ENCODE measurements at places on chromosomes 3 and 15.

DNA sequence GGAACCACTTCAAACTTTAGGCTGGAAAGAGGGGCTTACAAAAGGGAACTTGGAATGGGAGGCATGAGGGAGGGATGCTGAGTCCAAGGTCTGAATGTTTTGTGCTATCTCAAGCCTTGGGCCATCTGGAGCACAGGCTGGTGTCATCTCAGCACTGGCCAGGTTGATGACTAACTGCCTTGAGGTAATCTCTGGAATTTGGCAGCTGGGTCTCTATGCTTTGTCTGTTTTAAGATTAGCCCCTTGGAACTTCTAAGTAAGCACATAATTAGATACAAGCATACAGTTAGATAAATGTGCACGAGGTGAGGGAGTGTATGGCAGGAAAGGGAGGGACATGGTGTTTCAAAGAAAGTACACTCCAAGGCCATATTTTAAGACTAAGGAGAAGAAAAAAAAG lies 252.4 kb upstream of the CCDC54 start:
- DNase-seq, result no peak

DNA sequence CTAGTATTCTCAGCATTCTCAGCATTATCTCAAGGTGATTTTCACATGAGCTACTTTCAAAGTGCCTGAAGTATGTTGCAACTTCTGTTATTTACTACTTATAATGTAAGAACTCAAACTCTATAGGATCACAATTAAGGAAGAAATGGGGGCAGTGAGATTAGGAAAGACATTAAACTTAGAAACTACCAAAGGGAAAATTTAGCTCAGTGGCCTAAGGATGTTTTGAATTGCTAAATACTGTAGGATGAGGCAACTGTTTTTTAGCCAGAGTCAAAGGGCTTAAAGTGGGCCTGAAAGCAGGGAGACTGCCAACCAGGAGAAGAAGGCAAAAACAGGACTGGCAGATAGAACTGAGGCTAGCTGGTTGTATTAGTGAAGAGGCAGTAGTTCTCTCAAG lies 55.5 kb upstream of the MBNL1 start:
- no peak for DNase-seq

GRCh38 chr15:85711580-85712192 lies 83.0 kb downstream of the KLHL25 start:
- no peak for DNase-seq

DNA sequence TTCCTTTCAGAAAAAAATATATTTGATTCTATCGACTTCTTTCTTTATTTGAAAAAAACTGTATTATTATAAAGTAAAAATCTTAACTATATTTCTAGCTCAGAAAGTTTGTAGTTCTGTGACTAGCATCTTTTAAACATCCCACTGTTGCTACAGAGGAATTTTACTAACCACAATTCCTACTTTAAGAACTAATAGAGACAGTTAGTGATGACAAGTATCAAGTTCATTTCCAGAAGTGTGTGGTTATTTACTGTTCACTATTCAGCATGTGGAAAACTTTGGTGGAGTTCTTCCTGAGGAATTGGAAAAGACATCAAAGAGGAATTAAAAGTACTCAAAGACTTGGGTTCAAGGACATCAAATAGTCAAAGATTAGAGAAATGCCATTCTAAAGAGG lies 524.1 kb upstream of the CBLB start:
- DNase-seq, result no peak

GRCh38 chr3:97823046-97824004 lies 1.5 kb downstream of the CRYBG3 start:
- DNase-seq, result peak; percentile 44

DNA sequence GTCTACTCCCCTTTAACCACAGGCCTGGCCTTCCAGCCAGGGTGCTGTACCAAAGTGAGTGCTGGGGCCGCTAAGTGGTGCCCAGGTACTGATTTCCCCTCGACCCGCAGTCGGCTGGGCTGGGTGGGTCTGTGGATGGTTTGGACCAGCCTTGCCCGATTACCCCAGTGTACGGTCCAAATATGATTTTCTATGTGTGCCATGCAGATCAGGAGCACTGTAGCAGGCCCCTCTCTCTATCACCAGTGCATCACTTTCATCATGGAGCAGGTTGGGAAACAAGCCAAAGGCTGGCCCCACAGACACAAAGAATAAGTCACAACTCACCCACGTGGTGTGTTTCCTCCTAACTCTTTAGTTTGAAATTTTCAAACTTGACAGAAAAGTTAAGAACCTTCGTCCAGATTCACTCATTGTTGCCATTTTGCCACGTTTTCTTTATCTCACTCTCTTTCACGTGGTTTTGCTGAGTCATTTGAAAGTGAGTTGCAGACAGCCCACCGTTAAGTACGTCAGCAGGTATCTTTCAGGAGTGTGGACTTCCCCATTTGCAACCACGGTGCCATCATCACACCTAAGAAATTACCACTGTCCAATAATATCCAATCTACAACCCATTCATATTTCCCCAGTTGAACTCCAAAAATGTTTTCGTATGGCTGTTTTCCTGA lies 37.0 kb downstream of the ZNF710 start:
- peak; percentile 12 for DNase-seq

DNA sequence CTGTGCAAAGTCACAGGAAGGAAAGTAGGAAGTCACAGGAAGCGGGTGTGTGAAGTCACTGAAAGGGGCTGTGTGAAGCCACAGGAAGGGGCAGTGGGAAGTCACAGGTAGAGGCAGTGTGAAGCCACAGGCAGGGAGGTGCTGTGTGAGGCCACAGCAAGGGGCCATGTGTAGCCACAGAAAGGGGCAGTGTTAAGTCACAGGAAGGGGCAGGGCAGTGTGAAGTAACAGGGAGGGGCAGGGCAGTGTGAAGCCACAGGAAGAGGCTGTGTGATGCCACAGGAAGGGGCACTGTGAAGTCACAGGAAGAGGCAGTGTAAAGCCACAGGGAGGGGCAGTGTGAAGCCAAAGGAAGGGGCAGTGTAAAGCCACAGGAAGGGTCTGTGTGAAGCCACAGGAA lies 36.5 kb downstream of the GASK1A start:
- DNase-seq, result no peak

DNA sequence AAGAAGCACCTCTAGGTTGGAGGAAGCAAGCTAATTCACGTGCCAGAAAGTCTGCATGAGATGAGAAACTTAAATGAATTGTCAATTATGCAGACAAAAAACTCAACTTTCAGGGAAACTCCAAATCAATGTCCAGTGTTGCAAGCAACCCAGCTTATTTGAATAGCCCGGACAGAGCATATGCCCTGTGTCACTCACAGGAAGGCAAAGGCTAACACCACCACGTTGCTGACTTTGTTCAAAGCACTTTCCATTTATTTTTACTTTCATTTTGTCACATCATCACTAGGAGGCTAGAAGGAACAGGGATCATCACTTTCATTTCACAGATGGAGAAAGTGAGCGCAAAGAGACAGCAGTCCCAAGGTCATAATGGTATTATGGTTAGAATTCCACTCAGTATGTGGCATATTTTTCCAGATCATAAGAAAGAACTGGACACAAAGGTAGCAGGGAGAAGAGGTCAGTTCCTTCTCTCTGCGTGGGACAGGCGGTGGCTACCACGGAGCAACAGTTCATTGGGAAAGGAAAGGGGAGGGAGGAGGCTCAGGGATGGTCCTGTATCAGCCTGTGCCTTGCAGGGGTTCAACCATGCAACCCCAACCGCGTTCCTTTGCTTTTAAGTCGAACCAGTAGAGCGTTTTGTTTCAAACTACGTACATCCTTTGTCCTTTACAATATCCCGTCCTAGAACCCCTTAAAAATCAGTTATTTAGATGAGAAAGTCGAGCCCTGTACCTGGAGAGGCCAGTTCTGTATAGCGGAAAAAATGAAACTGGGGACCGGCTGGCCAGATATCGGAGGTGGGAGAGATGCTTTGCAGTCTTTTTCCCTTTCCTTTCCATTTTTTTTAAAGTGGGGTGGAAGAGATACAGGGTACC lies 1.1 kb downstream of the HEG1 start:
- DNase-seq, result no peak

- no peak for DNase-seq
Measured at GRCh38 chr3:57911593-57911992, 96.6 kb upstream of the FLNB start.

GRCh38 chr3:4140921-4141320 lies 162.2 kb upstream of the SETMAR start:
- no peak for DNase-seq

DNA sequence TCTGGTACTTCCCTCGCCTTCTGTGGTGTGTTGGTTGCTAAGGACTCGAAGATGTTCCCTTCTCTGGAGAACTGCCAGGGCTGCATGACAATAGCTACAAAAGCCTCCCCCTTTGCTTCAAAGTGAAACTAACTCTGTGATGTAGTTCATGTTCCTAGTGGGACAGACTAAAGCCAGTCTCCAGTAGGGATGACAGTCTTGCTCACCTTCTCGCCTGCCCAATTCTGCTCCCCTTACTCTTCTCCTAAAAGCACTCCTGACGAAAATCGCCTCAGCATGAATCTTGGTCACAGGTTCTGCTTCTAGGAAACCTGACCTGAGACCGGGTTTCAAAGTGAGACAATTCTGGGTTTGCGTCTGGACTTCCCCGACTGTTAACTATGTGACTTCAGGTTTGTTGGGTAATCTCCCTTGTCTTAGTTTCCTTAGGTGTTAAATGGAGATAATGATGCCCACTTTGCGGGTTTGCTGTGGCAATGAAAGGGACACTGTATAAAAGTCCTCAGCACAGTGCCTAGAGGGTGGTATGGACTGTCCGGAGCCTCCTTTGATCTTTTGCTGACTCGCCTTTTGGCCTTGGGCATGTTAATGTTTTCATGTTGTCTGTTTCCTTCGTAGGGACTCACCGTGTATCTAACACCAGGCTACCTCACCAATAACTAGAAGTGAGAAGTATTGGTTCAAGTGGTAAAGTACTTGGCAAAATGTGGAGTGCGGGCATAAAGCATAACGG lies 24.9 kb upstream of the THRB start:
- peak; percentile 42 for DNase-seq

DNA sequence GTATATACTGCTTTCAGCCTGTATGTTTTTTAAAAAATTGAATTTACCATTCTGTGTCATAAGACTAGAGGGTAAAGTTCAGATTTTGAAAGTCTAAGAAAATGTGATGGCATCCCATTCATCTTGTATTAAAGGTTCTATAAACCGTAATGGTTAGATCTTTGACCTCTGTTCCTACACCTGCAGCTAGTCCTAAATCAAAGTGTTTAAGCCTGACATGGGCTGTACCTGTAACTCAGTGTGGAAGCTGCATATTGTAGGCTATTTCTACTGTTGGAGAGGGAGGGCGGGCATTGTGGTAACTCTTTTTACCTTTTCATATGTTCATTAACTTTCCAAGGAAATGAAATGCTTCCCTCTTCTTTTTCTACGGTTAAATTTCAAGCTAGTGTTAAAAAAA lies 53.9 kb downstream of the ARHGEF26 start:
- DNase-seq, result peak; percentile 46

DNA sequence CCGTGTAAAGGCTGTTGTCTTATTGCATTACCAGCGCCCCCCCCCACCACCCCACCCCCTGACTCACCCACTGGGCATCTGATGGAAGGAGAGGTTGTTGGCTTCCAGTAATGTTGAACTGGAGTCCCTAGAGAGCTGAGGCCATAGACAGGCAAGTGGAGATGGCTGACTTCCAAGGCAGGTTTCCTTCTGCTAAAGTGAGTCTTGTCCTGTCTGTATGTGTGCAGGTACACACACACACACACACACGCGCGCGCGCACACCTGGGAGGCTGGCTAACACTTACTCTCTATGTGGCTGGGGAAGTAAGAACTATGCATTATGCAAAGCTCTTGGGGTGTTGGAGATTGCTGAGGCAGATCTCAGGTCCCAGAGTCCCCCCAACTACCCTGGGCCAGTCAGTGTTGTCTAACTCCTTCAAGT lies 1.6 kb upstream of the KY start:
- DNase-seq, result peak; percentile 41

GRCh38 chr3:151402349-151402748 lies 17.8 kb upstream of the P2RY12 start:
- peak; percentile 76 for DNase-seq

DNA sequence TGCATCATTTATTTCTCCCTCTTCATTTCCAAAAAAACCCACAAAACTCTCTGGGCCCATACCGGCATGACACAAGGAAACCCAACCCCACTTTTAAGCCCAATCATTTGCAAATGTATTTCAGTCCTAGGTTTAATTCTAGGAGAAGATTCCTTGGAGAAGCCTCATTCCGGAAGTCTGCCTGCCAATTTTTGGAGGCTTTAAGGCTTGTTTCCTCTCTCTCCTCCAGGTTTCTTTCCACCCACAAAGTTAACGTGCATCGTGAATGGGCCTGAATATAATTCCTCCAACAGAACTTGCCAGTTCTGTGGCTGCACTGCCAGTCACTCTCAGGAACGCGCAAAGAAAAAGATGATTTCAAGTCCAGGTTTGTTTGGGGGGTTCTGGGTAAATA lies 69.9 kb upstream of the FOXP1 start:
- DNase-seq, result no peak

DNA sequence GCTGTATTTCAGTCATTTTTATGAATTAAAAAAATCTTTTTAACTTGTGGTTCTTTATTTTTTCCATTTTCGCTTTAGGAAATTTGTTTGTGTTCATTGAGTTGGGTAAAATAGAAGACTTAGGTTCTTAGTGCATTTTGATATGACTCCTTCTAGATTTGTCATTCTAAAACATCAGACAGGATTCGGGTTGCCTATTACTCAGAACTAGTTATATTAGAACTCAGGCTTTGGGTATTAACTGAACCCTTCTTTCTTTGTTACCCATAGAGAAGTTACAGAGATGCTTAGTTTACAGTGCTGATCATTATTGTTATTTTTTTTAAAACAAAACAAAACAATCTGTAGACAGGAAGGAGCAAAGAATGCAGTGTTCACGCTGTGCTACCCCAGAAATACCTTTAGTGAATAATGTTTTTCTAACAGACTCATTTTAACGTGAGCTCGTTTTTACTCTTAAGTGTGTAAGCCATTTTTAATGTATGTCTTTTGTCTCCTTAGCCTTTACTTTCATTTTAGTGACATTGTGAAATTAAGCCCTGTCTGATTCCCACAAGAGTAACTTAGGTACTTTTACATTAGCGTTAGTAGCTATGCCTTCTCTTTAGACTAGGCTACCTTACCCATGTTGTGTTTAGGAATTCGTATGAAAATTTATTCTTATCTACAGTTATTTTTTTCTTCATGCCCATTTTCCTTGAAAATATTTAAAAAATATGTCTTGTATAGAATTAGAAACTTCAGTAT lies 53.4 kb downstream of the CMC1 start:
- DNase-seq, result no peak

GRCh38 chr15:68432441-68433064 lies 590 bp upstream of the ITGA11 start:
- DNase-seq, result no peak

DNA sequence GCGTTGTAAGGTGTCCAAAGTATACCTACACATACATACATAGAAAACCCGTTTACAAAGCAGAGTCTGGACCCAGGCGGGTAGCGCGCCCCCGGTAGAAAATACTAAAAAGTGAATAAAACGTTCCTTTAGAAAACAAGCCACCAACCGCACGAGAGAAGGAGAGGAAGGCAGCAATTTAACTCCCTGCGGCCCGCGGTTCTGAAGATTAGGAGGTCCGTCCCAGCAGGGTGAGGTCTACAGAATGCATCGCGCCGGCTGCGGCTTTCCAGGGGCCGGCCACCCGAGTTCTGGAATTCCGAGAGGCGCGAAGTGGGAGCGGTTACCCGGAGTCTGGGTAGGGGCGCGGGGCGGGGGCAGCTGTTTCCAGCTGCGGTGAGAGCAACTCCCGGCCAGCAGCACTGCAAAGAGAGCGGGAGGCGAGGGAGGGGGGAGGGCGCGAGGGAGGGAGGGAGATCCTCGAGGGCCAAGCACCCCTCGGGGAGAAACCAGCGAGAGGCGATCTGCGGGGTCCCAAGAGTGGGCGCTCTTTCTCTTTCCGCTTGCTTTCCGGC lies 318.6 kb downstream of the FGF12 start:
- peak; percentile 77 for DNase-seq

- DNase-seq, result no peak
Measured at GRCh38 chr15:92763459-92763858, 107.9 kb upstream of the FAM174B start.

All from NCI-H69 (cell line).